CD4-positive, alpha-beta T cell (primary cell): ENCODE measurements at places on chromosomes 1 and 21.

DNA sequence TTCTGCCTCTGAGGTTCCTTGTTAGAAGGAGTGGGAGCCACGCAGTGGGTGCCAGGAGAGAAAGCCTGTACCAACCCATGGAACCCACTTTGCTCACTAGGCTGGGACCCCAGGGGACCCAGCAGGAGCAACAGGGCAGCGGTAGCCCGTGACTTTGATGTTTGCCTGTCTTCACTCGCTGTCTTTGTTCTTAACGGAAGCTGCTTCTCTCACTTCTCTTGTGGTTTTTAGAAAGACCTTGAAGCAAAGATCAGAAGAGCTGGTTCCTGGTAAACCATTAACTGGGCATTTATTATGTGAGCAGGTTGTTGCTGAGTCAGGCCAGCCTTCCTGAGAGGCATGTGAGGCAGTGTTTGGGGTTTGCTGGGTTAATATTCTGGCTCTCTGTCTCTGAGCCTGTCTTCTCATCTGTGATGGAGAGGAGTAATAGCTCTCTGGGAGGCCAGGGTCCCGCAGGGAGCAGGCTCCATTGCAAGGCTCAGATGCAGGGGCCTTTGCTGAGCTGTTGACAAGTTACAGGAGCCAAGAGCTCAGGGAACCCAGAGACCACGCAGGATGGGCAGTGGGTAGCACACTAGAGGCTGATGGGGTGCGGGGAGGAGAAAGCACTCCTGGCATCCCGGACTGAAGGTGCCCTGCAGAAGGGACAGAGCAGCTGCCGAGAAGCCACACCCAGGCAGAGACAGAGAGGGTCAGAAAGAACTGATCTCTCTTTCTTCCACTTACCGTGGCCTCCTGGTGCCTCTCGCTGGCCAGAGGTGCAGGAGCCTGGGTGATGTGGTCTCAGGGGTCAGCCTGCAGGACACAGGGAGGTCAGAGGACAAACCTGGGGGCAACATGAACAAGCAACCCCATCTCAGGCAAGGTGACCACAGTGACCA, 367.5 kb upstream of the C1orf174 start:
- peaks cover 11% of the 10 kb centered on the region for H3K4me1 ChIP-seq
- peaks cover 4% of the 10 kb centered on the region for H3K27me3 ChIP-seq
- H3K27ac ChIP-seq: no peak overlapping the region

GRCh38 chr1:14065486-14065885, 365.5 kb downstream of the PRDM2 start:
- H3K4me1 ChIP-seq: no peaks in the 10 kb centered on the region
- no peaks in the 10 kb centered on the region for H3K36me3 ChIP-seq
- H3K27ac ChIP-seq: no peak overlapping the region

DNA sequence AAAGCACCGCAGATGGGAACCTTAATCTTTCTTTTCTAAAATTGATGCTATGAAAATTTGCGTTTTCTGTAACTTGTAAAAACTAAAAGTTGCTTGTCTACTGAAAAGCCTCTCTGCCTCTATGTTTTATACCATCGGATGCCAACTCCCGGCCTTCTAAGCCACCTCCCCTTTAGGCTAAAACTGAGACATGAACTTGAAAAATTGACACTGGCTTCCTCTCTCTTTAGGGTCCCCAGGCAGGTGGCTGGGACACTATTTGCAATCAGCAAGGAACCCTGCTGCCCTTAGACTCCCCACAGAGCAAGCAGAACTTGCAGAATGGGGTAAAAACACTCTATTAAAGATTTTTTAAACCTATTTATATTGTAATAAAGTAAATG, 151.1 kb upstream of the CAMK1G start:
- H3K4me3 ChIP-seq: no peak overlapping the region
- no peak overlapping the region for H3K27ac ChIP-seq
- no peaks in the 10 kb centered on the region for H3K36me3 ChIP-seq
- H3K27me3 ChIP-seq: peaks cover 3% of the 10 kb centered on the region
- no peaks in the 10 kb centered on the region for H3K4me1 ChIP-seq
- DNase-seq: no peak

DNA sequence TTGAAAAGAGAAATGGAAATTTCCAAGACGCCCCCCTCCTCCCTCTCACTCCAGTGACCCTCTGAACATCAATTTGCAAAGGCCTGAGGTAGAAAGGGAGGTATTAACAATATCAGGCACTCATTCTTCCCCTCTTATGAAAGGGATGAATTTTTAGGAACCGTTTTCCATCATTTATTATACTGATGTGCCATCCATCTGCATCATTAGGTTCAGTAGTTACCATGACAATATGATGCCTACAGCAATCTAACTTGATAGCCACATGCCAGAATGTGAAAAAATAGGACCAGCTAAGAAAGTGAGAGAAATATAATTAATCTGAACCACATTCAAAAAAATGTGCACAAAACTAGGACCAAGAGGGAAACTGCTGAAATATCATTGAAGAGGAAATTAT, 40.9 kb downstream of the SEC16B start:
- no peaks in the 10 kb centered on the region for H3K36me3 ChIP-seq
- no peak overlapping the region for H3K4me3 ChIP-seq
- H3K27ac ChIP-seq: no peak overlapping the region
- DNase-seq: no peak

- no peaks in the 10 kb centered on the region for H3K4me1 ChIP-seq
- no peak overlapping the region for H3K27ac ChIP-seq
- no peak for DNase-seq
- H3K4me3 ChIP-seq: no peak overlapping the region
Measured at GRCh38 chr1:204307334-204307883, 52.3 kb downstream of the PLEKHA6 start.

DNA sequence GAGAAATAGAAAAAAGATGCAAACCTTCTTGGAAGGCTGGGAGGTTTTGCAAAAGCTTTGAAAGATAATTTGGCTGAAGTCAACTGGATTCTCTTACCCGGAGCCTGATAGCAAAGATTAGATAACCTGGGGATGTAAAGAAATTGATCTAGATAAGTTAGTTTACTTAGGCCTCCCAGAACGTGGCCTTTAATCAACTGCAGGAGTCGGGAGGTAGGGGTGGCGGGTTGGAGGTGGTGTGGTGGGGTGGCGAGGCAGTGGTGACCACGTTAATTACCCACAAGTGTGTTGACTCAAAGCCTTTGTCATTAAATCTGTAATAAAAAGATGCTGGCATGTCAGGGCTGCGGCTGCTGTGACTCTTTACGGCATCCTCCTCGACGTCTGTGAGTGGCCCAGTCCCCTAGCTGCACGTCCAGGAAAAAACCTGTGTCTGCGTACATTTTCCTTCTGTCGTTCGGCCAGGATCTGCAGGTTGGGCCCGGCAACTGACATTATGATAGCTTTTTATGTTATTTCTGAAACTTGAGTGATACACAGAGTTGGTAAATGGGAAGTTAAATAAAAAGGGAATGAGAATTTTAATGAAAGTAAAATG, 51.1 kb upstream of the B3GALT2 start:
- no peak overlapping the region for H3K4me3 ChIP-seq
- H3K27ac ChIP-seq: no peak overlapping the region
- DNase-seq: no peak
- peaks cover 48% of the 10 kb centered on the region for H3K36me3 ChIP-seq
- H3K4me1 ChIP-seq: peaks cover 9% of the 10 kb centered on the region
- no peaks in the 10 kb centered on the region for H3K27me3 ChIP-seq

DNA sequence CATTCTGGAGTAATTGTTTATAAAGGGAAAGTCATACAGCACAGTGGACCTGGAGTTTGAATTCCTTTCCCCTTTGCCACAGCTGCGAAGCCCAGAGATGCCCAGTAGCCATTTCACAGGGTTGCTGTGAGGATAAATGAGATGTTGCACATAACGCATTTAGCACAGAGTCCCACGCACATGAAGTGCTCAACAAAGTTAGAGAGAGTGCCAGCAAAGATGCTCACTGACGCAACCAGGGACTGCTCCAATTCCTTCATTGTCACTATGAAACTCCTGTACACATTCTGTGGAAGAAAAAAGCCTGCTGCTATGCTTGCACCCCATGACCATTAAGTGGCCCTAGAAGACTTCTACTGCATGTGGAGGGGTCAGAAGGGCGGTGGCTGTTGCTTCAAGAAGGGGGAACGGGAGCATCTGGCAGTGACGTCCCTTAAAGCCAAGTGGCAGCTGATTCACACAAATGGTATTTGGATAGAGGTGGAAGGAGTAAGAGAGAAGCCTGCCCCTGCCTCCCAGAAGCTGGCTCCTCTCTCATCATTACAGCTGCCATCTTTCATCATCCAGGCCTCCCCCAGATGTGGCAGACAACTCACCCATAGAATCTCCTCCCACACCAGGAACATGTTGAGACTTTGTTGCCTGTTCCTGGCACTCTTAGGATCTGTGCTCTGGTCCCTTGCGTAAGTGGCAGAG, 26.5 kb upstream of the VAV3 start:
- no peak for DNase-seq
- no peaks in the 10 kb centered on the region for H3K4me1 ChIP-seq
- no peak overlapping the region for H3K4me3 ChIP-seq
- H3K36me3 ChIP-seq: no peaks in the 10 kb centered on the region

DNA sequence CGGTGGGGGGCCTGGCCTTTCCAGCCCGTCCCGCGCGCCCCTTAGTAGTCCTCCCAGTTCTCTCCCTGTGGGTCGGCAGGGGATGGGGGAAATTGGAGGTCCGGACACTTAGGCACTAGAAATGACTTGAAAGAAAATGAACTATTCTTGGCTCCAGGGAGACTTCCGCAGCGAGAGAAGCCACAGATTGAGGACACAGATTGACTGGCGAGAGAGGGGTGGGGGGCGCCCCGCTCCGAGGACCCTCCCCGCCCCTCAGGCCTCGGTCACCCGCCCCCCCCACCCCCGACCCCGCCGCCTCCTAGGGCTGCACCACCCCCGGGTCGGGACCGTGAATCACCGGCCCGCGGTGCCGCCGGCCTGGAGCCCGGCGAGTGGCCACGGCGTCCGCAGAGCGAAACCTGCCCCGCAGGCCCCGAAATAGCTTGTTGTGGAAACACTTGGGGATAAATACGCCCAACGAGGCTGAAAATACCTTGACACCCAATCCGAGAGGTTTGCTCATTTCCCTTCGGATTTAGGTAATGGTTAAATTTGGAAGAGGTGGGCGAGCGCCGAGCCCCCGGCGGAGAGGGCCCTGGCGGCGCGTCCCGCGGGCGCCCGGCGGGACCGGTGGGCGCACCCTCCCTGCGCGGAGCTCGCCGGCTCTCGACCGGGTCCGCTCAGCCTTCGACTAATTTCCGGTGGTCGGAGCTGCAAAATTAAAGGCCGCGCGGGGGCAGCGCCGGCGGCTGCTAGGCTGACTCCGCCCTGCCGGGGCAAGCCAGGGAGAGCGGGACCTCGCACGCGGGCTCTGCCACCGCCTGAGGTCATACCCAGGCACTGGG, at the start of gene GFI1:
Gene GFI1 (minus strand): TSS at position 675 of the 827 bp plus-strand sequence. CDS start 3,438 bp downstream, outside the sequence.
- H3K27me3 ChIP-seq: no peaks in the 10 kb centered on the region
- peak; percentile 23 for DNase-seq
- no peak within 1 kb of the TSS for H3K27ac ChIP-seq
- H3K4me3 ChIP-seq: peak within 1 kb of the TSS; percentile 89

DNA sequence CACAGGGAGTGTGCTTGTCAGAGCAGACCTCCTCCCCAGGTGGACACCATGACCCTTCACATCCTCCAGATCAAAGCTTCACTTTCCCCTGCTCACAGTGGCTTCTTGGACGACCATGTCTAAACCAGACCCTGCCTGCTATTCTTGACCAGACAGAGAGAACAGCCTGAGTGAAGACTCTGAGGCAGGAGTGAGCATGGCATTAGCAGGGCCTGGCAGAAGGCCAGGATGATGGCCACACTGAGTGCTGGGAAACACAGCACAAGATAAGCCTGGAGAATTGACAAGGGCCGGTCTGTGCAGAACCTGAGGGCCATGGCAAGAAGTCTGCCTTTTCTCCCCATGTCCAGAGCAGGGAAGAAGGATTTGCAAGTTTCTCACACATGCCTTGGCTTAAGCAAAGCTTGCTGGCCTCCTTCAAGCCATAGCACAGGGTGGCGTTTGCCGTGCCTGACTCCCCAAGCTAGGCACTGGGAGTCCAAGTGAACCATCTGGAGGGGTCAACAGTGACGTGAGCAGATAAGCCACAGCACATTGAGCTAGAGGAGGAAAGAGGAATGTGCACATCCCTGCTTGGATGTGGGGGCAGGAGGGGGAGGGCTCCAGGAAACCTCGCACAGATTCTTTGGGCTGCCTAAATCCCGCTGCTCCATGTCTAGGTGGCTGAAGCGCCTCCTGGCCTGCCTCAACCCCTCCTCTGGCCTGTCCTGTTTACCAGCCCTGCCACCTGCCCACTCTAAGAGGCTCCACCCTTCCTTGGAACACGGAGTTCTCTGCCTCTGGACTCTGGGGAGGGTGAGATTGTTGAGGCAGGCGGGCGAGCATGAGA, 87.1 kb downstream of the CD58 start:
- peaks cover 4% of the 10 kb centered on the region for H3K4me1 ChIP-seq
- DNase-seq: no peak
- no peaks in the 10 kb centered on the region for H3K36me3 ChIP-seq
- no peak overlapping the region for H3K4me3 ChIP-seq
- no peak overlapping the region for H3K27ac ChIP-seq

- DNase-seq: no peak
- no peaks in the 10 kb centered on the region for H3K27me3 ChIP-seq
Measured at GRCh38 chr1:230194525-230194924, 127.5 kb downstream of the GALNT2 start.

DNA sequence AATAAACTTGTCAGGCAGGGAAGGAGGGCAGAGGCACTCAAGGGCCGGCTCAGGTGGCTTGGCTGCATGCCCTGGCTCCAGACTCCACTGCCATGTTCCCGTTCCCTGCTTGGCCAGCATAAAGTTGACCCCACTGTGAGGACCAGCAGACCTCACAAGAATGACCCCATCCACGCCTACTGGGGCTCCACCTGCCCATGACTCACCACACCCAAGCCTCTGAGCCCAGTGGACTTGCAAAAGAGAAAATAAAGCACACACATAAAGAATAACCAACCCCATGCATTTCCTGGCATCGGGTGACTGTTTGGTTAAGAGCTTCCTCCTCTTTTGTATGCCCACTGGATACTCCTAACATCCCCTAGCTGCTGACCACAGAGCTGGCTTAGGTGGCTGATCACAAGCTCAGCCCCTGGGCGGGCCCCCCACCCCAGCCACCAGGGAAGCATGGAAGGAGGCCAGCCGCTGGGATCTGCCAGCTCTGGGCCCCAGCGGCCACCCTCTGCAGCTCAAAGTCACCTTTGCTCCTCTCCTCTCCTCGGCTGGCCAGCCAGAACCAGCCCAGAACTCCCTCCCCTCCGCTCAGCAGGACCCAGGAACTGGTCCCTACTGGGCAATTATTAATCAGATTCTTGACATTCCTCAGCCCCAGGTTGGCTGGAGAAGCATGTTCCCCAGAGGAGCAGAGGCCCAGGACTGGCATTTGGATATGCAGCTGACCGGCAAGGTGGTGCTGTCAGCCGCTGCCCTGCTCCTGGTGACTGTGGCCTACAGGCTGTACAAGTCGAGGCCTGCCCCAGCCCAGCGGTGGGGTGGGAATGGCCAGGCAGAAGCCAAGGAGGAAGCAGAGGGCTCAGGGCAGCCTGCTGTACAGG, at the start of gene KLHDC7A:
Gene KLHDC7A (plus strand): TSS at position 616 of the 875 bp plus-strand sequence. CDS start 52 bp downstream, at position 668.
- no peak for DNase-seq
- peaks cover 7% of the 10 kb centered on the region for H3K27me3 ChIP-seq

- no peak overlapping the region for H3K27ac ChIP-seq
- no peak for DNase-seq
- H3K36me3 ChIP-seq: no peaks in the 10 kb centered on the region
Measured at GRCh38 chr1:119732465-119733168, 20.9 kb downstream of the PHGDH start.
